ENCODE measurements at places on chromosomes 11 and 22.
A peak's percentile ranks its signal among the peaks of the same experiment; 100 is the strongest.

- DNase-seq: no peak
These were observed 10.6 kb upstream of the GNB1L start for GRCh38 chr22:19865141-19865829.

GRCh38 chr11:61834278-61835048 lies 6.4 kb downstream of the FADS2 start:
- peak; percentile 55 for DNase-seq

- DNase-seq: no peak
These were observed 1.8 kb upstream of the SLC36A4 start for GRCh38 chr11:93199616-93200015.

- DNase-seq: peak; percentile 60
These were observed 158.8 kb downstream of the CTTN start for GRCh38 chr11:70556884-70557741.

GRCh38 chr11:108847298-108847990 lies 182.6 kb downstream of the DDX10 start:
- no peak for DNase-seq

DNA sequence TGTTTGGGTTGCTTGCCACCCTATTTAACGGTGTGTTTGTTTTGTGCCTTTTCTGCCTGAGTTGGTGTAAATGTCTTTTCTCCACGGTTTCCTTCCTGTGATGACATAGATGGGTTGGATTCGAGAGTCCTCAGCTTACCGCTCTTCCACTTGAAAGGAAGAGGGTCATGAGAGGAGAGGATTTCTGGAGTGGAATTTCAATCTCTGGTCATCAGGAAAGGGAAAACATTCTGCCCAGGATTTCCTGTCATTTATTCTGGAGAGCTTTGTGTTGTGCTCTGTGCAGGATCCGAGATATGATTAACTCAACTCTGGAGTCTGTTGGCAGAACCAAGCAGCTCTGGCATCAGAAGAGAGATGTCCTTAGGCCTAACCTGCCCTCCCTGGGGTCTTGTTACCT lies 605.2 kb downstream of the NTM start:
- DNase-seq: no peak

GRCh38 chr11:95692526-95693260 lies 96.9 kb downstream of the FAM76B start:
- no peak for DNase-seq

- DNase-seq: no peak
These were observed 48.5 kb downstream of the PPP6R3 start for GRCh38 chr11:68509066-68509465.

DNA sequence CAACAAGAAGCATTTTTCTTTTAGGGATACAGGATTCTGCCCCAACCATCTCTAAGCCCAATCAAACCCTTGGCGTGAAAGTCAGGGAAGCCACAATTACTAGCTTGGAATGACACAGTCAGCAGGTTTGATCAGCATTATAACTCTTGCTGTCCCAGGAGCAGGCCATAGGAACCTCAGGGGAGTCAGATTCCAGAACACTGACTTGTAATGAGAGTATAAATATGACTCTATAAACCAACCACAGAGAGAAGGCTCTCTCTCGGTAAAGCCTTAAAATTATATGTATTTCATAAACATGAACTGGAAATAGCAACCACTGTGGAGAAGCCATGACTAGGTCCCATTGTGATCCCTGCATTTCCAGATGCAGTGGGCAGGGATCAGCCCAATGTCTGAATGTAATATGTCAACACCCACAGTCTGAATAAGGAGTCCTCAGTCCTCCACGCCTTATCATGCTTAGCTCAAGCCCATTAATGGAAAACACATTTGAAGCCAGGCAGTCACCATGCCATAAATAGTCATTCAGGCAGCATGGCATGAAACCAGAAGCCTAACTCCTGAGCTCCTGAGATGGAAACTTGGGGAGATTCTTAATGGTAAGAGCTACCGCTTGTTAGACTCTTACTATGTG lies 99.1 kb upstream of the MTNR1B start:
- DNase-seq: no peak

GRCh38 chr11:6856871-6857270 lies 6.0 kb upstream of the OR10A2 start:
- no peak for DNase-seq

DNA sequence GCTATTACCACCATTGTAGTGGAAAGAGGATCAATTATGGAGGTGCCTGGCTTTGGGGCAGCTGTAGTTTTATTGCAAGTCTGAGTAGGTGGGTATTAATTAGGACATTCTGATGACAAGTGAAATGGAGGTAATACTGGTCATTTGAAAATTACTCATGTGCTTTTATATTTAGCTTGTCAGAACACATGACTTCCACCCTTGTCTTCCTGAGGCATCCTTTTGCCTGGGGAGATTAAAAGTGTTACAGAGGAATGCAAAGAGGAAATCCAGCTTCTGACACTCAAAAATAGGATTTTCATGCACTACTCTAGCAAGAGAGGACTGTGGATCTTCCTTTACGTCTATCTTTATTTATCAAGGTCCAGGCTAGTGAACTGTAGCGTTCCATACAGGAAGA lies 44.7 kb upstream of the CAPRIN1 start:
- DNase-seq: no peak

DNA sequence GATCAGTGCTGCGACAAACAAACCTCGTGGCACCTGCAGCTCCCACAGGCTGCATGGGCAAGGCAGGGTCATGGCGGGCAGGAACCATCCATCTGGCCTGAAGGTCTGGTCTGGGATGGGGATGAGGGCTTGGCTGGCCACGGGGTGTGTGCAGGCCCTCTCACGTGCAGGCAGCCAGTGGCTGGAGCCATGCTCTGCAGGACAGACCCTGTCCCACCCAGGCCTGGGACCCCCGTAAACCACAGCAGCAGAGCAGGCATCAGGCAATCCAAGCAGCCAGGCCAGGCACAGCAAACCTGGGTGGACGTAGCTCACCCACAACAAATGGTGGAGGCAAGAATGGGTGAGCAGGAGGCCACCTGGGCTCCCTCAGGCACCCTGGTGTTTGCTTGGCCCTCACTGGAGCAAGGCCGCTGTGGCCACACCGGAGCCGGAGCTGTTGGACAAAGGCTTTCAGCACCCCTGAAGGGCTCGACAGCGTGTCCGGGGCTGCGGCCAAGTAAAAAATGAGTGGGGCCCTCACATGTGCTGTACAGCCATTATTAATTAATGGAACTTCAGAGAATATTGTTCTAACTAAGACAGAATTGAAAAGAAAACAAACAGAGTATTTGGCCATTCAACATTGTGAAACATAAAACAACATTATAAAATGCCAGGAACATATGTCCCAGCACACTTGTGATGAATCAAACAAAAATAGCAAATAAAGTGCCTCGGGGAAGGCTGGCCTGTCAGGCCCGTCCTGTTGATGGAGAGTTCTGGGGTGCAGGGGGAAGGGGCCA lies 24.0 kb upstream of the GNB1L start:
- DNase-seq: no peak

Data from NCI-H69 (cell line).